ENCODE measurements at places on chromosomes 6 and 20.

DNA sequence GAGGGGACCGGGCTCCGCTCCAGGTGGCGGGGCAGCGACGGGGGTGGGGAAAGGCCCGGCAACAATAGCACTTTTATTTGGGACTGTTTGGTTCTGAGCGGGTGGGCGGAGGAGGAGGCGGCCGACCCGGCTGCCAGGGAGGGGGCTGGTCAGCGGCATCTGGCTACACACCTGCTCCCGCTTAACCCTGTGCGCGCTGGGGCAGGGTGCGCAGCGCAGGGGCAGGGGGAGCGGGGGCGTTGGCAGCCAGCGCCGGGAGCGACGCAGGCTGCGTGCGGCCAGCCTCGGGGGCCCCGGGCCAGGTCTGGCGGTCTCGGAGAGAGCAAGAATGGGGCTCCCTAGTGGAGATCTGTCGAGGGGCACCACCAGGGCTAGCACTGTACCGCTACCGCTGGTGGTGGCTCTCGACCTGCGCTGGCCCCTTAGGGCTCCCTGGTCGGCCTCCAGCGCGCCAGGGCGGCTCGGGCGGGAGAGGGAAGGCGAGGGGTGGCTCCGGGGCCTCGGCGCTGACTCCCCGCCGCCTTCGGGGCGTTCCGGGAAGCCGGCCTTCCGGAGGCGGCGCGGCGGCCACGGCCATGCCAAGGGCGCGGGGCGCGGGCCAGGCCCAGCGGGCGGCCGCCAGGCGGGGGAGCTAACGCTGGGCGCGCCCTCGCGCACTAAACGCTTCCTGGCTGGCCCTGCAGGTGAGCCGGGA, 92.4 kb downstream of the NCR2 start:
- DNase-seq = no peak

DNA sequence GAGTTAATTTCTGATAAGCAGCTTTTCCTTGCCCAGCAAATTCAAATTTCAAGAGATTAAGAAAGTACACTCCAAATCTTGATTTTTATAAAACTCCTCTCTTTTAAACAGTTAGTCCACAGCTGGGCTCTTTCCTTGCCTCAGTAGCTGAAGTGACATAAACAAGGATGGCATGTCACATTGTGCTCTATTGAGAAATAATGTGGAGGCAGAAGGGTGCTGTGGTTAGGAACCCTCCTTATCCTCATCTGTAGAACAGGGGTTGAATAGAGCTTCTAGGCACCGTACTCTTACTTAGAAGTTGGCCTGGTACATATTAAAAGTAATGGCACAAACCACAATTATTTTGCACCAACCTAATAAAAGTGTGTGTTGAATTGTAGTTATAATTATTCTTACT, 70.3 kb downstream of the RSPO3 start:
- no peak for DNase-seq

DNA sequence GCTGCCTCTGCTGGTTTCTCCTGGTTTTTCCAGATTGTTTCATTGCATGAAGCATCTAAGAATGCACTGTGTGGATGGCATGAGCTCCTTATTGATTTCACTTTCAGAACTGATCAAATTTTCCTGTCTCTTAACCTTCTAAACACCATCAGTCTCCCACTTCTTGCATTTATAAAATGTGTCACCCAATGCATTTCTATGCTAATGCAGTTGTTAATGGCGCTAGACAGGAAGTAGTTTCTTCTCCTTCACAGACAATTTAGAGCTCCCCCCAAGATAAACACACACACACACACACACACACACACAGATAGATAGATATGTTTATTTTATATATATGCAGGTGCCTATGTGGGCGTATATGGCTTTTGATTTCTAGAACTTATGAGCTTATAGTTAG, 45.6 kb upstream of the FOXA2 start:
- no peak for DNase-seq

- peak; percentile 14 for DNase-seq
These were observed 27.0 kb downstream of the TRIM27 start for GRCh38 chr6:28896505-28897368.

DNA sequence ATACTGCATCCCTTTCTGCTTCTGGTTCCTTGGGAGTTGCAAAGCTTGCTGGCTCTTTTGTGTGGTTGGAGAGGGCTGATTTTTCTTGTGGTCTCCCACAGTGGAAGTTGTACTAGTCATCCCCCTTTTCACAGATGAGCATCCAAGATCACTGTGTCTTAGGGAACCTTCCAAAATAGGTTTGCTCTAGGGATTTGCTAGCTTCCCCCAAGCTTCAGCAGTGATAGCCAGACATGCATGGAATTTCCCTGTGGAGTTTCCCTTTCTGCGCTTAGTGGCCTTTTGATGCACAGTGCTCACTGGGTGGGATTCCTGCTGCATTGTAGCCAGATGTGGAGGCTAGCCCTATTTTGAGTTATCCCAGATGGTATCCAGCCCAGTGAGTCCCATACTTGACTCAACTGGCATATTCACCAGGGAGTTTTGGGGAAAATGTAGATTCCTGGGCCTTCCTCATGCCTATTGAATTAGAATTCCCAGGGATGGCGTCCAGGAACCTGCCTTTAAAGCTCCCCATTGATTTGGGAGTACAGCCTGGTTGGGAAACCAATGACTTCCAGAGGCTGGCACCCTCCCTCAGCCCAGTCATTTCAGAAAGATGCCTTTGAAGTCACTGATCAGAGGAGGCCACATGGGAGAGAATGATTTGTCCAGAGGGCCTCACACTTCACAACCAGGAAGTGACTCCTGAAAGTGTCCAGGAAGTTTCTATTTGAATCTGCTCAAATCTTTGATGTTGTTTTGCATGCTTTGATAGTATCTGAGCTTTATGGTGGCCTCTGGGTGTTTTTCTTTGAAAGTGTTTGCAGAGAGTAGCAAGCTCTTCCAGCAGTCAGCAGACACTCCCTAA, 25.9 kb downstream of the PPARD start:
- DNase-seq = no peak

- no peak for DNase-seq
These were observed 304.1 kb downstream of the LAMA2 start for GRCh38 chr6:129186988-129187387.

GRCh38 chr20:46388937-46389336, 17.5 kb downstream of the ELMO2 start:
- DNase-seq = no peak

DNA sequence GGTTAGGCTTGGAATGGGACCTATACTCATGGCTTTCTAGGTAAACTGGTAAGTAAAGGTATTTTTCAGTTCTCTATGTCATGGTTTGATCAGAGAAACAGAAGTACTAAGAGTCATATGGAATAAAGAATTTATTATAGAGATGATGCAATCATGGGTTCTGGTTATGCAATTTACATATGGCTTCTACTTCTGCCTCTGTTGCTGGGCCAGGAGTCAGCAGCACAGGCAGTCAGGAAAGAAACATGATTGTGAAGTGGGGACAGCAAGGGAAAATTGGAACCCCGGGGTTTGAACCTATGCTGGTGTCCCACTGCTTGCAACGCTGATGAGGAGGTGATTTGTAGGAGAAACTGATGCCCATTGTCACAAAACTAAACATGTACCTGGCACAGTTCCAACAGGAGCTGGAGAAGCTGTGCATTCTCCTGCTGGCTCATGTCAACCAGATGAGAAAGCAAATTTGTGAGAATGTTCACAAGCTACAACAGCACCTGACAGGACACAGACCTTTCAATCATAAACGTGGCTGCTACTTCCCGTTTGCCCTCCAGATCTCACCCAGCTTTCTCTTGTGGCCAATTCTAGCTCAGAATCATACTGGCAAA, 887.1 kb downstream of the TFAP2A start:
- no peak for DNase-seq

GRCh38 chr6:110800839-110801196, 14.5 kb downstream of the CDK19 start:
- no peak for DNase-seq

DNA sequence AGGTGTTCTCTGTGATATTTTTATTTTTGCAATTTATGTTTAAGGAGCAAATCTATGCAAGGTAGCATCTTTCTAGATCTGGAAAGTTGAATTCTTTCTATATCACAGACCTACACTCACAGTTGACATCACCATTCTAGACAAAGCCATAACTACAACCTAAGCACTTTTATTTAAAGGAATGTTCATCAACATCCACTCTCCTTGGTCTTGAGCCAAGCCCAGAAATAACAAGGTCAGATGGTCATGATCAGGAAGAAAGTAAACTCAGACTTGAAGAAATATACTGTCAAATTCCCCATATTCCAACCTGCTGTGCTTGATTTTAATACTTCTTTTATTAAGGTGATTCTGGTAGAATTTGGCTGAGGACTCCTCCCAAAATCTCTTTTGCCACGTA, 32.2 kb downstream of the MMUT start:
- no peak for DNase-seq

- DNase-seq = no peak
These were observed 16.6 kb upstream of the MAP7 start for GRCh38 chr6:136566851-136567250.

DNA sequence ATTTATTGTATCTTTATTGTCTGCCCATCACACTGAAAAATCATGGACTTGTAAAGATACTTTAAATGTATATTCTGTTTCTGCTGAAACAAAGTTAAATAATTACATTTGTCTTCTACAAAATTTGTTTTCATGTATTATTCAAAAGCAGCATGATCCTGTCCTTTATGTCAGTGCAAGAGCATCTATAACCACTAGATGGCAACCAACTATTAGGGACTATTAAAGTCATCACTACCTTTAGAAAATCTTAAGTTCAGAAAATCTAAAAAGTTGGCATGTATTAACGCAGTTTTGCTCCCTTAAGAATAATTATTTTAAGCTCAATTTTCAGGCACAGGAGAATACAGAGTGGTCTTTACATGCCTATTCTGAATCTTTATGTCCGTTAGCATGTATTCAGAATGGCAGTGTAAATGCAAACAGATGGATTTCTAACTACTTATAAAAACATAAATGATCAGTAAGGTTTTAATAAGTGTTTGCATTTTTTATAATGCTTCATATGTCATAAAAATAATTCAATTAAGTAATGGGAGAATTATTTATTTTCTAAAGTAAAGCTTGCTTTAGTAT, 17.8 kb downstream of the TMEM30A start:
- no peak for DNase-seq

- DNase-seq = no peak
These were observed 30.1 kb downstream of the GSTA2 start for GRCh38 chr6:52733172-52733571.

GRCh38 chr6:70079241-70079640, 212.9 kb downstream of the COL19A1 start:
- DNase-seq = no peak

- DNase-seq = no peak
These were observed 18.2 kb downstream of the TTLL2 start for GRCh38 chr6:167342879-167343610.

DNA sequence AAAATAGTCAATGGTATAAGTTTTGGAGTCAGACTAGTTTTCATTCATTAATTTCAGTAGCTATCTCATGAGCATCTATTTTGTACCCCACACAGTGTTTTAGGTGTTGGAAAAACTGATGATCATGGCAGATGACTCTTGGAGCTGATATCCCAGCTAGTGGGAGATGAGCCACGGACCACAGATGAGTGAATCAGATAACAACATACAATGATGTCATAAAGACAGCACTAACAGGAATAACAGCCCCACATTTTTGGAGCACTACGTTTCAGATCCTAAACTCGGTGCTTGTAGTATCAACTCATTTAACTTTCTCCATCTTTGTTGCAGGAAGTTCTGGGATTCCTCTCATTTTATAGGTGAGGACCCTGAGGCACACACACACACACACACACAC, 67.8 kb upstream of the EDN3 start:
- no peak for DNase-seq

GRCh38 chr6:118952683-118953082, 17.7 kb upstream of the MCM9 start:
- no peak for DNase-seq

DNA sequence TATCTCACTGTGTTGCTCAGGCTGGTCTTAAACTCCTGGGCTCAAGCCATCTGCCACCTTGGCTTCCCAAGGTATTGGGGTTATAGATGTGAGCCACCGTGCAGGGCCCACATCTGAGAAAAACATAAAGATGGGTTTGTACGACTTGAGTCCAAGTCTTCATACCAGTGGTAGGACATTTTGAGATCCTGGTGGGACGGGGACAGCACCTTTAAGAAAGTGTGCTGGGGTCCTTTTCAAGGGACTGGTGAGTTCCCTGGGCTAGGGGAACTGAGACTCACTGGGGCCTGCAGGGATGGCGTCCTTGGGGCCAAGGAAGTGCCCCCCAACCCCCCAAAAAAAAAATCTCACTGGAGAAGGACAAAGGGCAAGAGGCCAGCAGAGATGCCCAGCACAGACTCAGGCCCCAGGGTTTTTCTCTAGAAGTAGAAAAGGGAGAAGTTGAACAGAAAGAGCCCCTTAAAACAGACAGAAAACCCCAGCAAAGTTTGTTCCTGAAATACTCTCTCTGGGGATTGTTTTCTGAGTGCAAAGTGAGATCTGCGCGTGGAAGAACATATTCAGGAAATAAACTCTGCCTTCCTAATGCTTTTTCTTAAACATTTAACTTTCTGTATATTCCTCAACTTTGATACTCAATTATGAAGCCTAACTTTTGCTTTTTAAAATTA, 10.7 kb downstream of the OSBPL2 start:
- no peak for DNase-seq

GRCh38 chr6:79028641-79029314, 49.3 kb downstream of the PHIP start:
- no peak for DNase-seq

DNA sequence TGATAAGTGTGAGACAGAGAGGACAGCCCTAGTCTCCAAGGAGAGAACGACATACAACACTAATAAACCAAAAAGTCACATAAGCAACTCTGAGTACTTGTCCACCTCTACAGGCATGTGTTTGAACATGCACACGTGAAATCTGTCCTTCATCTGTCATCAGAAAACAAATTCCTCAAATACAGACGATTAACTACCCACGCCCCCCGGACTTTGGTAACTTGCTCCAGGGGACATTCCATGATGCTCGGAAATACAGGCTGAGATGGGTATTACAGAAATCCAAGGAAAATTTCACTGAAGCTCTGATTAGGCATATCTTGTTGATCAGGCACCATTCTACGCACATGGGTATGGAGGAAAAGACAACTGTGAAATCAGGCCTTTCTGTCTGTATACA, 57.8 kb downstream of the LYRM4 start:
- no peak for DNase-seq

- no peak for DNase-seq
These were observed 67.7 kb upstream of the IFNGR1 start for GRCh38 chr6:137286916-137287315.

- no peak for DNase-seq
These were observed 203.8 kb downstream of the ALDH8A1 start for GRCh38 chr6:134746140-134746539.

All from activated naive CD4-positive, alpha-beta T cell (primary cell).